NCI-H1417 treated with DMSO at 0.1 percent for 48 hours (cell line): ENCODE measurements at places on chromosomes 6 and 20.

GRCh38 chr6:157621406-157621805 is 201.6 kb upstream of the SNX9 start:
- no peak for DNase-seq

- no peak for DNase-seq
These were observed 2.6 kb downstream of the PACSIN1 start for GRCh38 chr6:34468378-34468892.

- no peak for DNase-seq
These were observed 1369.1 kb downstream of the EPHA7 start for GRCh38 chr6:92050216-92050615.

DNA sequence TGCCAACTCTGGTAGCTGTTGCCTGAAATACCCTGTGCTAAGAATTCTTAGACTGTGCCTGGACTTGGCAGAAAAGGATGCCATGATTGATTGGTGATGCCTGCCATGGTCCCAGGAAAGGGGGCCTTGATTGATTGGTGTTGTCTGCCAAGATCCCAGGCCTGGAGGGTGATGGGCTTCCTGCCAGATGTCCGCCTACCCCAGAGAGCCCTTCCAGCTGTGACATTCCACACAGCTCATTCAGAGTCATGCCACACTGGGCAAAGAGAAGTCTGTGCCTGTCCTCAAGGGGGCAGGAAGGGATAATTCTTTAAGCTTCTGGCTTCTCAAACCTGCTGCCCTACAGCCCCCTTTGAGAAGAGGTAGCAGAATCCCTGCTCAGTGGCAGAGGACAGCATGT is 24.6 kb downstream of the RIMS4 start:
- no peak for DNase-seq

- no peak for DNase-seq
These were observed 144.8 kb upstream of the FOXA2 start for GRCh38 chr20:22729180-22729579.
